ENCODE measurements at places on chromosomes 2 and 18.

DNA sequence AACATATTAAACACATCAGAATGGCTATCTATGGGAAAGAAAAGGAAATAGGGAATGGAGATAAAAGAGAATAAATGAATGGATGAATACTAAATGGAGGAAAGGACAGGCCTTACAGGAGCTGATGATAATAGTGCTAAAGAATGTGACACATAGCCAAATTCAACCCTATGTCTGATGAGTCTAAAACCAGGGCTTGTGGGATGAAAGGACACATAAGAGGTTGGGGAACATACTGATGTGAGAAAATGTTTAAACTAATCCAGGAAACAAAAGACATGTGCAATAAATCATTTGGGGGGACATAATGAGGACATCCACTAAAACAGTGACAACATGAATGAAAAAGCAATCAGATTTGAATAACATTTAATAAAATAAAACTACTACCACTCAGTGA lies 120.0 kb downstream of the DYM start:
- no peak for DNase-seq

DNA sequence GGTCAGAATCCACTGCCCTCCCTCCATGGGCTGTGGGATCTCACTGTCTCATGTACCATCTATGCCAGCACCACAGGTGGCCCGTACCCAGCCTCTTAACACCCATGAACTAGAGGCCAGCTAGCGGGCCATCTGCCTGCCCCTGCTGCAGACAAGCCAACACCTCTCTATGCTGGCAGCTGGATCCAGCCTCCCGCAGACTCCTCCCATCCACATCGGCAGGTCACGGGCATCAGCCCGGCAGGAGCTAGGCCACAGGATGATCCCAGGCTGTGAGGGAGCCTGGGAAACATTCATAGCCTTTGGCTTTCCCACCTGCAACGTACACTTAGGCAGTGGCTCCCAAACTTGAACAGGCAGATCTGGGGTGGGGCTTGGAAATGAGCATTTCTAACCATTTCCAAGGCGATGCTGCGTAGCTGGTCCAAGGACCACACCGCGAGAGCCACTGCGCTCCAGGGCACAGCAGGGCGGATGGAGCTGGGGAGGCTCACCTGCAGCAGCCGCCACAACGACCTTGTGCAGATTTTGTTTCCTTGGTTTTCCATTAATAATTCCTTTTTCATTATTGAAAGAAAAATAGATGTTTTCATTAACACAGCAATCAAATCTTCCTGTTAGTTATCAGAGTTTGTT lies 114.7 kb downstream of the KCNF1 start:
- no peak for DNase-seq

- no peak for DNase-seq
Observed at GRCh38 chr2:42813763-42814162, 21.4 kb upstream of the HAAO start.

DNA sequence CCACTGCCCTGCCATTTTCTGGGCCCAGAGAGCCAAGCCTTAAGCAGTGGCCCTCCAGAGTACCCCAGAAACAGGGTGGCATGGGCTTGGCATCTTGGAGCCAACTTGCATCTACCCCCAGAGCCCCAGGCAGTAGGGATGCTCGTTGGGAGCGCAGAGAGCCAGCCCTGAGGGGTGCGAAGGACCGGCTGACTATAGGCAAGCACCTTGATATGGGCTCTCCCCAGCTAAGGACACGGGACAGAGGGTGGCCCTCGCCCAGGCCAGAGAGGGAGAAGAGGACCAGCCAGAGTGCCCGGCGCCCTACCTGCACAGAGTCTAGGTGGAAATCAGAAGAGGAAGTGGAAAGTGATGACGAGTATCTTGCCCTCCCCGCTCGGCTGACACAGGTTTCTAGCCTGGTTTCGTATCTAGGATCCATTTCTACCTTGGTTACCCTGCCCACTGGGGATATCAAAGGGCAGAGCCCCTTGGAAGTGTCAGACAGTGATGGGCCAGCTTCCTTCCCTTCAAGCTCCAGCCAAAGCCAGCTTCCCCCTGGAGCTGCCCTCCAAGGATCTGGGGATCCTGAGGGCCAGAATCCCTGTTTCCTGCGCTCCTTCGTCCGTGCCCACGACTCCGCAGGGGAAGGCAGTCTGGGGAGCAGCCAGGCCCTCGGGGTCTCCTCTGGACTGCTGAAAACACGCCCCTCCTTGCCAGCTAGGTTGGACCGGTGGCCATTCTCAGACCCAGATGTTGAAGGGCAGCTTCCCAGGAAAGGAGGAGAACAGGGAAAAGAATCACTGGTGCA lies 16.2 kb downstream of the CEP68 start:
- no peak for DNase-seq

- no peak for DNase-seq
Observed at GRCh38 chr2:64000630-64001381, 18.4 kb downstream of the VPS54 start.

- no peak for DNase-seq
Observed at GRCh38 chr2:8176887-8177286, 505.0 kb upstream of the ID2 start.

GRCh38 chr18:45122506-45122905 lies 441.8 kb downstream of the SETBP1 start:
- no peak for DNase-seq

DNA sequence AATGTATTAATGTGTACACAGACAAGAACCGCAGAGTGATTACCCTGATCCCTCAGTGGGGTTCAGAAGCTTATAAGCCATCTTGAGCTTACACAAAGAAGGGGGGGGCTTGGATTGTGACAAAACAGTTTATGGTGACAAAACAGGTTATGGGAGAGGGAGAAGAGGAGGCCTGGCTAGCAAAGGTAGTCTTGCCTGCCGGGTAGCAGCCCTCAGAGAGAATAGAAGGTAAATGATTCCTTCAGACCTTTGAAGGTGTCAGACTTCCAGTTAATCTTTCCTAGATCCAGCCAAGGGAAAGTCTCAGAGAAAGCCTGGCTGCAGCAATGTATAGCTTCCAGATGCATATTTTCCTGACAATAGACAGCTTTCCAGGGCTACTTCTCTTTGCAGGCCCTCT lies 44.6 kb upstream of the RAPH1 start:
- no peak for DNase-seq

DNA sequence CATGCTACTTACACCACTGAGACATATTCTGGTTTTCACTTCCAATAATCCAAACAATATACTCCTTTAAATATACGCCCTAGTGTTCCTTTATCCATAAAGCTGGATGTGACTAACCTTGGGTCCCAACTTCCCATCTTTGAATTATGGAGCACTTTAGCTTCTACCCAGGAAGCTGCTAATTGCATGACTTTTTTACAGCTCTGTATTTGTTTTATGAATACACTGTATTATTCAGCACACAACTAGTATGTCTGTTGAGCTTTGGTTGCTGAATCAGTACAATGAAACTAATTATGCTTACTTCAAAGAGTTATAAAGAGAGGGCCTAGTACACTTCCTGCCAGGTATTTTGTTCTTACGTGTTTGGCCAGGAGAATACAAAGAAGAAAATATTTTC lies 118.5 kb downstream of the BAZ2B start:
- DNase-seq: no peak

DNA sequence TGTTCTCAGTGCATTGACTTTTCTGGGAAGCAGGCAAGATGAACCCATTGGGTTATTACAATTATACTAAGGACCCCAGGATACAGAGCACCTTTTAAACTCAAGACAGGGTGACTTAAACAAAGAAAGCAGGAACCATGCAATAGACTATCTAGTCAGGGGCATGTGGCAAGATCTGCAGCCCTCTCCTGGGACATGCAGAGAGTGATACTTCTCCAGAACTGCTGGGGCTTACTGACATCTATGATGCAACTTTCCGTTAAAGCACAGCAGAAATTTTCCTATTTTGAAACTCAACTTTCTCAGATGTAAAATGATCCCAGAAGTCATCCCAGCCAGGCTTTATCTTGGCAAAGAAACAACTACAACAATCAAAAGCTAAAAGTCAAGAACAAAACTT lies 162.2 kb upstream of the HNMT start:
- no peak for DNase-seq

GRCh38 chr18:48680339-48681250 lies 141.8 kb downstream of the CTIF start:
- DNase-seq: no peak

- DNase-seq: no peak
Observed at GRCh38 chr2:207960090-207960489, 65.2 kb downstream of the PLEKHM3 start.
